Stimulated activated CD4-positive, alpha-beta T cell treated with anti-CD3 and anti-CD28 coated beads, Interleukin-1b, Interleukin-23, amount 100 ng/mL, for 1 hour (primary cell): ENCODE measurements at places on chromosomes 12 and 14.

- DNase-seq = no peak
Observed at GRCh38 chr12:65784289-65785015, 39.8 kb upstream of the HMGA2 start.

- DNase-seq = no peak
Observed at GRCh38 chr14:102927346-102927877, 4.9 kb downstream of the AMN start.

DNA sequence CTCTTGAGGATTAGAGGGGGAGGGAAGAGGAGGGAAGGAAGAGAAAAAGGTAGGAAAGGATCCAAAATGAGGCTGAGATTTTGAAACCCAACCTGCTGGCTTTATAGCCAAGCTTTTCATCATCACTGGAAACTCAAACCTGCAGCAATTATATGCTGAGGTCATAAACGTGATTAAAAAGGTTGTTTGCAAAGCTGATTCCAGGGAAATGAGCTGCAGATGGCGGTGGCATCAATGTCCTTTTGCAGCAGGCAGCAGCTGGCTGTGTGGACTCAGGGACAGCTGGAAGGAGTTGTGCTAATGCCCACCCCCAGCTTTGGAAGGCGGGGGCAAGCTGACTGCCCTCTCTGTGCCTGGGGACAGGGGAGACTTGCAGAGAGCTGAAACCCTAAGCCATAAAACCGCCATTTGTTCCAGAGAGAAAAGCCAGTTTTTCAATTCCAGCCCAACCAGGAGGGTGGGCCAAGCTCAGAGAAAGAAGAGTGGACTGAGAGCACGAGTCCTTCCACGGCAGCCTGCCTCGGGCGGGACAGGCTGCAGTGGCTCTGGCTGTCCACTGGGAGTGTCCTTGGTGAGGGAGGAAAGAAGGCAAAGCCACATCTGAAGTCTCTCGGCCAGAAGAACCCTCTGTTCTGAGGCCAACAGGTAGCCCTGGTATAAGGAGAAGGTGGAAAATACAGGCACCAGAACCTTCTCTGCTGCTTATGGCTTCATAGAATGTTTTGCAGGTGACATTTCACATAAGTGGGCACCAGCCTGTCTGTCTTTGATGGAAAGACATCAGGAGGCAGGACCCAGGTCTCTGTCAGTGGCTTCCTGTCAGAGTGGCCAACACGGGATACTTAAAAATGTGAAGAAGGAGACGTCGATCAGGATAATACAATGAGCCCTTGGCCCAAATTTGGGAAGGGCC lies 90.7 kb downstream of the SINHCAF start:
- DNase-seq = no peak

DNA sequence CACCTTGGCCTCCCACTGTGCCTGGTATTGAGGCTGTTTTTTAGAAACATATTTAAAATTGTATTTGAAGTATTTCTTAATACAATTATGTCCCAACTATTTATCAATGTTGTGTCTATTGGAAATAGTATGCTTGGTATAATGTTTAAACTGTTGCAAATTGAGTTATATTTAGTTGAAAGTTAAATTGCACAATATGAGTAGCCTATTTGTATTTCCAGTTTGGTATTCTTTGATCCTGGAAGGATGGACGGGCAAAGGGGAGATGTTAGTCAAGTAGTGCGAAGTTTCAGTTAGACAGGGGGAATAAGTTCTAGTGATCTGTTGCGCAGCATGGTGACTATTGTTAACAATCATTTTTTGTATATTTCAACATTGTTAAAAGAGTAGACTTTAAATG lies 111.5 kb downstream of the NUBPL start:
- DNase-seq = no peak

DNA sequence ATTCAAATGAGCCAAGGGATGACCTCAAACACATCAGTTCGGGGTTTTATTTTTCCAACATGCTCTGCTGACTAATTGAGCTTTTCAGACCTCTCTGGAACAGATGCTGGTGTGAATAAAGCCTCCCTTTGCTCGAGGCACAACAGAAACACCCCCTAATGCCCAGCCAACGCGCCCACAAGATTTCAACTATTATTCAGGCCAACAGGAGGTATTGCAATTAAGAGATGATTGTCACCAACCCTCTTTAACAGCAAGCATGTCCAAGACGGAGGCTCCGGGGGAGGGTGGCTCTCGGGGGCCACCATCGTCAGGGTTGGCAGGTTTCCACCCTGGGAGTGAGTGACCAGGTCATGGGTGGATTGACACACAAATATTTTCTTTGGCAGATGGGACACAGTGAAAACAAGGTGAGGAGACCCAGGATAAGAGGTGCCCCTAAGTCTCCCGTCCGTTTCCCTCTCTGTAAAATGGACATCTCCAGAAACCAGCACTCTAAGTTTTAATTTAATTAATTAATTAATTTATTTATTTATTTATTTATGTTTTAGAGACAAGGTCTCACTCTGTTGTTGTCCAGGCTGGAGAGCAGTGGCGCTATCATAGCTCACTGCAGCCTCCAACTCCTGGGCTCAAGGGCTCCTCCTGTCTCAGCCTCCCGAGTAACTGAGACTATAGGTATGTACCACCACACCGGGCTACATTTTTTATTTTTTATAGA lies 56.1 kb downstream of the MAP1LC3B2 start:
- DNase-seq = no peak

- peak; percentile 43 for DNase-seq
Observed at GRCh38 chr12:96177013-96177412, 17.2 kb upstream of the ELK3 start.

GRCh38 chr14:65198346-65198745 lies 96.0 kb upstream of the MAX start:
- DNase-seq = no peak

GRCh38 chr14:55107766-55108554 lies 21.1 kb upstream of the LGALS3 start:
- no peak for DNase-seq

DNA sequence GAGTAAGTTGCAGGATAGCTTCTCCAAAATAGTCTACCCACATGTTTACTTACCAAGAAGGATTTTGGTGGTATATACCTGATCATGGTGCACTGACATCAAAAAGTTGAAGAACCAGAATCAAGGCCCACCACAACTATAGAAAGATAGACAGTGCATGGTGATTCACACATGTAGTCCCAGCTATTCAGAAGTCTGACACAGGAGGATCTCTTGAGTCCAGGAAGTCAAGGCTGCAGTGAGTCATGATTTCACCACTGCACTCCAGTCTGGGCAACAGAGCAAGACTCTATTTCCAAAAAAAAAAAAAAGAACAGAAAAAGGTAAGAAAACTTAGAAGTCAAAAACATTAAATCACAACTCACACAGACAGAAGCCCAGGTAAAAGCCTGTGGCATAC lies 422.2 kb upstream of the FOXG1 start:
- DNase-seq = no peak

- no peak for DNase-seq
Observed at GRCh38 chr12:108479364-108480070, 35.6 kb upstream of the FICD start.

GRCh38 chr14:26935733-26936132 lies 337.9 kb upstream of the NOVA1 start:
- DNase-seq = no peak

DNA sequence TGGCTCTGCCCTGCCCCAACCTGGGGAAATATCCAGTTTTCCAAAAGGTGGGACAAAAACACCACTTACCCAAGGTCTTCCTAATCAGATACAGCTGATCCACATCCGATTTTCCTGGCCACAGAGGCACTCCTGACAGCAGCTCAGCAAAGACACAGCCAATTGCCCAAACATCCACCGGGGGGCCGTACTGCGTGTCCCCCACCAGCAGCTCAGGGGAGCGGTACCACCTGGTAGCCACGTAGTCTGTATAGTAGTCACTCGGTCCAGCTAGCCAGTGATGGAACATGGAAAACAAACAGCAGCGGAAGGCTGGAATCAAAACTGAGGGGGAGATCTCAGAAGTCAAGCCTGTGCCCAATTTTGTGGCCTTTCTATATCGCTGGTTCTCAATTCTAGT lies 28.8 kb downstream of the DMAC2L start:
- no peak for DNase-seq

GRCh38 chr14:73773441-73774240 lies 59.5 kb upstream of the PNMA1 start:
- DNase-seq = no peak

- no peak for DNase-seq
Observed at GRCh38 chr14:100955201-100955600, 51.7 kb upstream of the RTL1 start.

GRCh38 chr12:22322091-22322490 lies 12.4 kb downstream of the ST8SIA1 start:
- DNase-seq = no peak

DNA sequence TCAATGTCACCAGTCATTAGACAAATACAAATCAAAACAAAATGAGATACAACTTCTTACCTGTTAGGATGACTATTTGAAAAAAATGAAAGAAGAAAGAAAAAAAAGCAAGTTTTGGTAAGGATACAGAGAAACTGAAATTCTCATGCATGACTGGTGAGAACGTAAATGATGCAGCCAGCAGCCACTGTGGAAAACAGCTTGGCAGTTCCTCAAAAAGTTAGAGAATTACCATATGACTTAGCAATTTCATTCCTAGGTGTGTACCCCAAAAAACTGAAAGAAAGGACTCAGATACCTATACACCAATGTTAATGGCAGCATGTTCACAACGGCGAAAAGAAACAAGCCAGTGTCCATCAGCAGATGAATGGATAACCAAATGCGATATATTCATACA lies 26.6 kb downstream of the NINJ2 start:
- no peak for DNase-seq

DNA sequence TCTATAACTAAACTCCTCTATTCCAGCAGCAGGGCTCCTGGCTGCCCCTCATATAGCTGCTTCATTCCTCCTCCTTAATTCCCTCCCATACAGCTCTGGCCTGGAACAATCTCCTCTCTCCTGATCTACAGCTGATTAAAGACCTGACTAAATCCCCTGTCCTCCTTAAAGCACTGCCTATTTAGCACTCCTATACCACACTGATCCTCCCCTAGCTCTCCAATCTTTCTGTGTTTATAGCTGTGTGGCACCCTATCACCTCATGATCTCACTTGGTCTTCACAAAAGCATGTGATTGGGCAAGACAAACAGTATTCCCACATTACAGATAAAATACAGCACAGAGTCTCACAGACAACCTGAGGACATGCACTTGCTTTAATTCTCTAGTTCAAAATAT lies 17.4 kb downstream of the FMNL3 start:
- DNase-seq = no peak

GRCh38 chr14:34931206-34931605 lies 51.6 kb upstream of the SRP54 start:
- DNase-seq = no peak

GRCh38 chr12:30002677-30003076 lies 218.9 kb upstream of the TMTC1 start:
- no peak for DNase-seq

- DNase-seq = no peak
Observed at GRCh38 chr12:53530920-53531319, 23.6 kb upstream of the NPFF start.

- DNase-seq = no peak
Observed at GRCh38 chr12:505221-505620, 45.5 kb downstream of the B4GALNT3 start.

DNA sequence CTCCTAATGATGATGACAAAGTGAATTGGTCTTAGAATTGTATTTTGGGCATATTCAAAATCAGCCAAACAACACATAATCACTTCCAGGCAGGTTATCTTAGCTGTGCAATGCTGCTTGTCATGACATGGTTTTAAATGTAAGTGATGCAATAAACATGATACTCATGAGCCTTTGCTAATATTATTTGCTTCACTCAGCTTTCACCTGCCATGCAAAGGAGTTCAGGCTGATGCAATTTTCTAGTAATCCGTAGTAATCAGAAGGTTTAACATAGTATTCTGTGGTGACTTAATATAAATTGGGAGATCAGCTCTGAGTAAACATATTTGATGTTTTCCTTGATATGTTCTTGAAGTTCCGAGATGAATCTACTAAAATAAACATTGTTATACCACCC lies 29.1 kb downstream of the TMEM260 start:
- no peak for DNase-seq

DNA sequence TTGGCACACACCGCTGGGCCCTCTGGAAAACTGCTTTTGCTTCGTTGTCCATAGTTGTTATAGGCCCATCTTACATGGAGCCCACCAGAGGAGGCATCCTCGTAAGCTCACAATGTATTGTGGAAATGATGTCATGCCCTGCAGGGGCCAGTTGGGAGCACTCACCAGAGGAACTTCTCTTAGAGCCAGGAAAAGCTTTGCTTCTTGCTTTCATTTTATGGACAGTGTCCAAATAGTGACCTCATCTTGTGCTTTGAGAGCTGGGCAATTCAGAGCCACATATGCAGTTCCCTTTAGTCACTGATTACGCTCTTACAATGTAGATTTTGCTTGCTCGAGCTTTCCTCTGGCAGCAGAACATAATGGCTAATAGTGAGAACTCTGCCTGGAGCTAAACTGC lies 275.6 kb downstream of the AACS start:
- DNase-seq = no peak

DNA sequence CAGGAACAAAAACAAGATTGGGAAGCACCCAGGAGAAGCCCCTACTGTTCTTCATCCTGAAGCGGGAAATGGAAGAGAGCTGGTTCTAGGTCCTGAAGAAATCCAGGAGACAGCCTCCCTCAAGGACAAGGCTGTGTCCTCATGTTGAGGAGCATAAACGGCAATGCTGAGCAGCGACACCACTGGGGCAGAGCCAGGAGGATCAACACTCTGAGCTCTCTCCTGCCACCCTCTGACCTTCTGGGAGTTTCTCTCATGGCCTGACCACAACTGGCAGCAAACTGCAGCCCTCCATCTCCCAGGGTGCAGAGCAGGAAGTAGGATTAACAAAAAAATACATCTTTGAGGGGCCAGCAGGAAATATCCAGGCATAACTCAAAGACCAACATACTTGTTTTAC lies 1292.2 kb upstream of the TMEM132C start:
- no peak for DNase-seq

- no peak for DNase-seq
Observed at GRCh38 chr12:120227233-120228040, 26.5 kb upstream of the RPLP0 start.

- DNase-seq = peak; percentile 24
Observed at GRCh38 chr12:118055144-118055557, 5.8 kb downstream of the WSB2 start.

GRCh38 chr12:128791395-128792322 lies 32.1 kb downstream of the SLC15A4 start:
- no peak for DNase-seq

DNA sequence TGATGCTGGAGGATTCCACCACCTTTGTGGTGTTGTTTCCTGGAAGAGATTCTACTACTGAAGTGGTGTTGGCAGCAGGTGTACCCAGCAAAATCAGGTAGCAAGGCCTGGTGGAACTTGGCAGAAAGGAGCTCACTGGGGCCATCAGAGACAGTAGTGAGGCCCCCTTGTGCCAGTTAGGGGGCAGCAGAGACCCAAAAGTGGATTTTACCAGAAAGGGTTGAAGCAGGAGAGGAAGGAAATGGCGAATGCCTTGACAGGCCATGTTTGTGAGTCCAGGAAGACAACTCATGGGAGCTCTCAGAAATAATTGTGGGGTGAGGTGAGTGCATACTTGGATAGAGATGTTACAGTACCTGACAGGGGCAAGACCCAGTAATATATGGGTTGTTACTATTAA lies 137.7 kb upstream of the FGD4 start:
- DNase-seq = no peak

GRCh38 chr12:55671746-55672145 lies 35.1 kb downstream of the OR10P1 start:
- DNase-seq = no peak

- no peak for DNase-seq
Observed at GRCh38 chr14:90290337-90291011, 34.1 kb downstream of the PSMC1 start.
